ENCODE measurements at places on chromosomes 2 and 18.

DNA sequence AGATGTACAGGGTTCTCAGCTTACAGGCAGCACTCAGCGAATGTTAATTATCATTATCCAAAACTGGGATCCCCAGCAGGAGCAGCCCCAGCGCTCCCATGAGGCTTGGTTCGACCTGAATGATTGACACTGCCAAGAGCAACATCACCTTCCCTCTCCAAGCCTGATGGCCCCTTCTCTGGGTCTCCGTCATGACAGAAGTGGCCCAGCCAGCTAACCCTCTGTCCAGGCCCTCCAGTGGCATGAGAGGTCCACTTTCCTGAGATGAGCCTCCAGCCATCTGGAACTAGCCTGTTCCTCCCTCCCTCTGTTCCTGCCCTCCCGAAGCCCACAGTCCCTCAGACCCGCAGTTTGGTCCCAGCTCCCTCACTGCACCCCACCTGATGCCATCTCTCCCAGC lies 97.0 kb upstream of the RAB6C start:
- no peak for DNase-seq

- no peak for DNase-seq
These were observed 923.5 kb downstream of the EPHA4 start for GRCh38 chr2:220648628-220649027.

GRCh38 chr2:157363612-157364101 lies 38.0 kb upstream of the ERMN start:
- no peak for DNase-seq

- no peak for DNase-seq
These were observed 16.8 kb upstream of the EN1 start for GRCh38 chr2:118864207-118864606.

- no peak for DNase-seq
These were observed 79.4 kb upstream of the ARHGAP28 start for GRCh38 chr18:6650127-6650507.

GRCh38 chr2:234483568-234484251 lies 13.2 kb downstream of the ARL4C start:
- no peak for DNase-seq

GRCh38 chr2:16141641-16141921 lies 201.2 kb downstream of the MYCN start:
- no peak for DNase-seq

DNA sequence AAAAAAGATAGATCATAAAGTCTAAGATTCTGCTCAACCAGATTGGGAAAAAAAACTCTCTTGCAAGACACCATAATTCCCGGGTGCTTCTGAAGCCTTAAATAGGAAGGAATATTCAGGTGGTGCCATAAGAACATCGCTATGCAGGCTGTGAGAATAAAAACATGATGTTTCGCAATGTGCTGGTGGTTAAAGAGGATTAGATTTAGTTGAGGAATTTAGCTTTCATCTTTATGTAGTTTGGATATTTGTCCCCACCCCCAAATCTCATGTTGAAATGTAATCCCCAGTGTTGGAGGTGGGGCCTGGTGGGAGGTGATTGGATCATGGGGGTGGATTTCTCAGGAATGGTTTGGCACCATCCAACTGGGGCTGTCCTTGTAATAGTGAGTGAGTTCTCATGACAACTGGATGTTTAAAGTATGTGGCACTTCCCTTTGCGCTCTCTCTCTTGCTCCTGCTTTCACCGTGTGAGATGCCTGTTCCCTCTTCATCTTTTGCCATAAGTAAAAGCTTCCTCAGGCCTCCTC lies 132.2 kb downstream of the AKAIN1 start:
- no peak for DNase-seq

DNA sequence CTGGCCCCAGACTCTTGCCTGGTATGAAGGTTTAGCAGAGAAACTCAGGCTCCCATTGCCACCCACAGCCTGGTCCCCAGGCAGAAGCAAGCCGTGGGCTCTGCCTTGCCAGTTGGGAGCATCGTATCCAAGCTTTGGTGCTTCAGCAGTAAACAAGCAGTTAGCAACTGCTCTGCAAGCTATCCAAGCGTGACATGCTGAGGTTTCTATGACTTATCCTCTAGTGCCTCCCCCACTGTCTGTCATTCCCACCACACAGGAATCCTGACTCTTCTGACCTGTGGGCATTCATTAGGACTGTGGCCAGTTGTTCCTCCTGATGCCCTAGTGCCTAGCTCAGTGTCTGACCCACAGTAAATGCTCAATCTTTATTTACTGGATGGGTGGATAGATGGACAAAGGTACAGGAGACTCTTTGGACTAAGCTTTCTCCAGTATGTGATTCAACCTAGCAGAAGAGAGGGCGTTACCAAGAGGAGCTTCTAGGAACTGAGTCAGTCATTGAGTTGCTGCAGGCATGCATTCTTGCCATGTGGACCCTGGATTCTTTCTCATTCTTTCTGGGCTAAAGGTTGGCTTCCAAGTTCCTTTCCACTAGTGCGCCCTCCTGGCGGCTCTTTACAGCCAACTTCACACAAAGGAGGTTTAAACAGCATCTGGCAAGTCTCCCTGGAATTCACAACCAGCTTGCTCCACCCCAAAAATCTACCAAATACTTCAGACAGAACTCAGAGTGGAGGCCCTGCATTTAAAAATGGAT lies 40.6 kb upstream of the MRPL19 start:
- peak; percentile 61 for DNase-seq

- no peak for DNase-seq
These were observed 64.9 kb downstream of the HS1BP3 start for GRCh38 chr2:20585710-20586594.

DNA sequence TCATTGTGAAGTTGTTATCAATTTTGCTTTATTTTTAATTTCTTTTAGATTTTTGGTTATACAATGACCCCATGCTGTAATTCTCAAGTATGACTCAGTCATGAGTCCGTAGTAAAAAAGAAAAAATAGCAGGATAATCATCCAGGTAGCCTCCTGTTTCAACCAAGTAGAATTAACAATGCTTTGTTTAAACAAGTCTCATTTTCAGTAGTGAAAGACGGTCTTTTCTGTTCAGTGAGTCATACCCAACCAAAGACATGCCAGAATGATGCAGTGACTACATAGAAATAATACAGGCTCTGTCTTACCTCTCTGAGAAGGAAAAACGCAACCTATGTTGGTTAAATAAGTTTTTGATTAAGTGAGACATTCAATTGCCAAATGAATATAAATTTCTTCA lies 67.8 kb upstream of the DSC1 start:
- DNase-seq: no peak

- no peak for DNase-seq
These were observed 226.5 kb downstream of the PID1 start for GRCh38 chr2:229044581-229044980.
